ENCODE measurements at places on chromosomes 3 and 15.

DNA sequence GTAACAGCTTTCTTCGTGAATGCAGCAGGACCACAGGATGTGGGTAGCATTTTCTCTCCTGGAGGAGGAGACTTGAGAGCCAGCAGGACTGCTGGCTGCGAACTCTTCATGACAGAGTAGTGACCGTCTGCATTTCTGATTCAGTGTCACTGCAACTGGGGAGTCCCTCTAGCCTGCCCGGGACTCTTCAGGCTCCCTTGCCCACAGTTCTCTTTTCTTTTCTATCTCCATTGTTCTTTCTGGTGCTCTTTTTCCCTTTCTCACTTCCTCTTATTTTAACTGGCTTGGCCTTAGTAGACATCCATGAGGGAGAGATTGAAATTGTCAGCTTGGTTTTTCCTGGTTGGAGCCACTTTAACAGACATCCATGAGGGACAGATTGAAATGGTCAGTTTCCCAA, 49.9 kb upstream of the P2RY1 start:
- DNase-seq, result no peak

DNA sequence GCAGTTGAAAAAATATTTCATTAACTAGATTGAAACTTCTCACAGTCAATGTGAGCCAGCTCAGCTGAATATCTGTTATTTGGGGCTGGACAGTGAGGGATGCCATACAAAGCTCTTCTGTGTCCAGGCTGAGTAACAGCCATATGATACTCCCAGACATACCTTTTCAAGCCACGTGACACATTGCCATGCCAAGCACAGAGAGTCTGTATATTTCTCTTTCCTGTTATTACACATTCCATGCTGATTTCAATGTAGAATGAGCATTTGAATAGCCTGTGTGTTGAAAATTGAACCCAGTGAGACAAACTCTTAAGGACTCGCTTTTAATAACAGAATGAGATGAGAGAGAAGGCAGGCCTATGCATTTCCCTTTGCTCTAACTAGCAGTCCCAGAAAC, 334.7 kb upstream of the RASGRP1 start:
- no peak for DNase-seq

GRCh38 chr3:116070061-116070460, 375.2 kb downstream of the LSAMP start:
- DNase-seq, result no peak

DNA sequence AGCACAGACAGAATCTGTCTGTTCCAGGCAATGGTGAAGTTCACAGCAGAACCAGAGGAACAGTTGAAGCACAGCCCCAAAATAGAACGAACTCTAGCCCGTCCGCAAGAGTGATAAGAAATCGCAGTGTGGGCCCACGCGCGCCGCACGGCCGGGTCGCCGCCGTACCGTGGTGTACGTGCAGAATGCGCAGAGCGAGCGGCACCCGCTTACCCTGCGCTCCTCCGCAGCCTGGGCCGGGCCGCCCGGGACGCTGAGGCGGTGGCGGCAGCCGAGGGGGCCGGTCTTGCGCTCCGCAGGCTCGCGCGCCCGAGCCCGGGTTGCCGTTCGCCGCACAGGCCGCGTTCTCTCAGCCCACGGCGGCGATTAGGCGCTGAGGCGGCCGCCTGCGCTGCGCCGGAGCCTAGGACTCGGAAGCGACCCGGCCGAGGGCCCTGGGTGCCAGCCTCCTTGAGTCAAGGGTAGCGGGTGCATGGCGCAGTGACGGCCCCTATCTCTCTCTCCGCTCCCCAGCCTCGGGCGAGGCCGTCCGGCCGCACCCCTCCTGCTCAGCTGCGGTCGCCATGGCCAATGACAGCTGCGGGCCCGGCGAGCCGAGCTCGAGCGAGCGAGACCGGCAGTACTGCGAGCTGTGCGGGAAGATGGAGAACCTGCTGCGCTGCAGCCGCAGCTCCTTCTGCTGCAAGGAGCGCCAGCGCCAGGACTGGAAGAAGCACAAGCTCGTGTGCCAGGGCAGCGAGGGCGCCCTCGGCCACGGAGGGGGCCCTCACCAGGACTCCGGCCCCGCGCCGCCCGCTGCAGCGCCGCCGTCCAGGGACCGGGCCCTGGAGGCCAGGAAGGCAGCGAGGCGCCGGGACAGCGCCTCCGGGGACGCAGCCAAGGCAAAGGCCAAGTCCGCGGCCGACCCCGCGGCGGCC, 20.5 kb downstream of the WDR73 start:
- peak; percentile 44 for DNase-seq

- DNase-seq, result no peak
Measured at GRCh38 chr15:90690585-90690984, 26.6 kb upstream of the BLM start.

DNA sequence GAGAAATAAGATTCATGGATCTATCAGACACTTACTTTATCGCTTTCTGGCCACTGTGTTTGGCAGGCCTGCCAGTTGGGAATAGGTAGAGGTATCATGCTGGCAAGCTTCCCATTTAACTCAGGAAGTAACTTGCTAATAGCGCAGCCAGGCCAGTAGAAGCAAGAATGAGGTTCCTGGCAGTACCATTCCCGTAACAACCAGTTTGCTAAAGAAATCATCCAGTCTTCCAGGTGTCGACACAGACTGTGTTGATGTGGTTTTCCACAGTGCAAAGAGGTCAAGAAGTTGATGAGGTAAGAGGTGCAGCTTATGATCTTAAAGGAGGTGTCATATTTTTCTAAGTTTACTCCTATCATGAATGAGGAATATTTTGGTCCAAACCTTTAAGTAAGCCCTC, 46.2 kb downstream of the DPH6 start:
- DNase-seq, result no peak

DNA sequence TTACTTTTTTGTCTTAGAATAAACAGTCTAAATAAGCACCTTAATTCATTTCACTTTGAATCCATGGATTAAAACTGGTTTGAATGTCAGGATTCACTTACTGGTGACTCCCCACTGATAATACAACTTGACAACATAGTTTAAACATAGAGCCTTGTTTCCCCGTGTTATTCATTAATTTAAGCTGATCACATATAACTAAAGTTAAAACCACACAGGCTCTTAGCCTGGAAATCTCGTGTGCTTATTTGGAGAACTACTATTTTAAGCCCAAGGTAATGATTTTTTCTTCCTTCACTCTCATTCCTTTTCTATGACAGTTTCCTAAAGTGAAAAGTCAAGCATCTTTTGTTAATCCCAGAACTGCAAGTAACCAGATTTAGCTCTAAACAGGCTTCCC, 64.2 kb downstream of the HACD2 start:
- DNase-seq, result no peak

DNA sequence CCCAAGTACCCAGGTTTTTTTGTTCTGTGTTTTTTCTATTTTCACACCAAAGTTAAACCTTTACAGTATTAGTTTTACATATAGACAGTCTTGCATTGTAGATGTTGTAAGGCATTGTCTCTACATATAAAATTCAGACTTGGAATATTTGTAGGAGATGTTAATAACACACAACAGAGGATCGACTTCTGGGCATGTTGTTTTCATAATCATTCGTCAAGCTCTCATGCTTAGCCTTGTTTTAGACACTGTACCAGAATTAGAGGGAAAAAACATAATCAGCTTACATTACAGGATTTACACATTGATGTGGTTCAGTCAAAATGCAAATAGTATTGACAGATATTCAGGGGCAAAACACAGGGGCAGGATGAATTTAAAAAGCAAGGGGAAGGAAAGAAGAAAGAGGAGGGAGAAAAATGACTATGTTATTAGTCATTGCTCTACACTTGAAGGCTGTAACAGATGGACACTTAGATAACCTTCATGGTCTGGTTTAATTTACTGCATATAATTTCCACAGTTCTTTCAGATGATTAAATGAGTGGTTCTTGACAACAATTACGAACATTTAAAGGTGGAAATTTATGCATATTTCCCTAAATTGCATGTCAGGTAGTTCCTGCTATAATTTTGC, 7.5 kb downstream of the CMSS1 start:
- no peak for DNase-seq

GRCh38 chr3:159632128-159632527, 356.5 kb upstream of the IL12A start:
- DNase-seq, result no peak

GRCh38 chr15:39745415-39745814, 37.2 kb downstream of the FSIP1 start:
- no peak for DNase-seq

DNA sequence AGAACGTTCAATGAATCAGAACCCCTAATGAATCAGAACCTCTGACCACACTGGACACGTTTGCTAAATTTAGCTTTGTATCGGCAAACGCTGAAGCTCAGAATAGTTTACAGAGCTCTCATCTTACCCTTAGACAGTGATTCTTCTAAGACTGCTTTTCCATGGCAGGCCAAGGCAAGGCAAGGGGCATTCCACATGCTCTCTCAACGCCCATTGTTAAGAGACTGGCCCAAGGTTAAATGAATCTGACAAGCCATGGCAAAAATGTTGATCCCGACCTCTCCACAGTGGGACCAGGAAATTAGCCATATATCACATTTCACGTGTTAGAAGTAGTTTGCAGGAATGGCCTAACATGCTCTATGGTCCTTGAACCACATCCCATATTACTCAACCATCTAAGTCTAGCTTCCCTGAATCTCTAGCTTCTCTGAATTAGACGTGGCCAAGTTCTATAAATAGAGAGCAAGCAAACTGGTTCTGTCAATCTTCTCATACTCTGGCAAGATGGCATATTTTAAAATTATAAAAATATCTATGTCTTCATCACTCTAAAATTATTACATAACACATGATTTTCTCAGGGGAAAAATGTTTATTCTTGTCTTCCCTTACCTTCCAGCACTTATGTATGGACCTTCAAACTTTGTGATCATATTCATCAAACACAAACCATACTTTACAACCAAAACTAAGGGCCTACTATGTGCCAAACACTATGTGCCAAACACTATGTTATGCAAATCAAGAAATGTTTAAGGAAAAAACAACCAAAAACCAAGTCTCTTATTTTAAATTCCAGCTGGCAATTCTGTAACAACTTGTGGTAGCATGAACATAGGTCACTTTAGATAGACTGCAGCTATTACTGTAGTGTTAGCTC, 54.3 kb downstream of the AAGAB start:
- no peak for DNase-seq
